Skeletal muscle cell (primary cell): ENCODE measurements at places on chromosomes 5 and 9.

DNA sequence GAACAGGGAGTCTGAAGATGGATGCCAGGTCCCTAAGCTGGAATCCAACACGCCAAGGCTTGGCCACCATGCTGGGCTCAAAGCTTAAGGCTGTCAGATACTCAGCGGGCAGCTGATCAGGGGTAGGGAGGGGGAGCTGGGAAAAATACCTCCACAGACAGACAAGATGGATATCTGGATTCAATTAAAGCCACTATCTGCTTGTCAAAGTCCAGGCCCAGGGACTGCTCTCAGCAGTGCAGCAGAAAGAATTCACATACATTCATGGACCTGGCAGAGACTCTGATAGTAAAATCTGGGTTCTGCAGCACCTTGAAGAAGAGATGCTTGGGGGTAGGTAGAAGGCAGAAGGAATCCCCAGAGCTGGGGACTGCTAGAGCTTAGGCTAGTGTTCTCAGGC, 3.2 kb upstream of the RPP25L start:
- DNase-seq: no peak

DNA sequence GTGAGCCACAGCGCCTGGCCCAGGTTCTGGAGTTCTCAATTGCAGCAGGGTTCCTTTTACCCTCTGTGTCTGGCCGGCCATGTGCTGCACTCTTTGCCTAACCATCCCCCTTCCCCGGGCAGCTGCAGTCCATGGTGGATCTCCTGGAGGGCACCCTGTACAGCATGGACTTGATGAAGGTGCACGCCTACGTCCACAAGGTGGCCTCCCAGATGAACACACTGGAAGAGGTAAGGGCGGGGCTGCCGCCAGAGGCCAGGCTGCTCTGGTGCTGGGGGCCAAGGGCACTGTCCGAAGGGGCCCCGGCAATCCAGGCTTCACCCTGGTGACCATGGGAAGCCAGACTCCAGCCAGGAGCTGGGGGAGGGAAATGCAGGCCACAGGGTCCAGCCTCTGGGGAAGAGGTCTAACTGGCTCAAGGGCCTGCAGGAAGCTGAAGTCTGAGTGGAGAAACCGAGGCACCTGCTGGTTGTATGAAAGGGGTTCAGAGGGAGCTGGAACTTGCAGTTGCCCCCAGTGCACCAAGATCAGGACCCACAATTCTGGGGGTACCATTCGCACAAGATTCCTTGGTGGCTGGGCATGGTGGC, 18.1 kb downstream of the OLFML2A start:
- no peak for DNase-seq

- DNase-seq: no peak
Measured at GRCh38 chr9:118362596-118362995, 658.4 kb downstream of the TLR4 start.

DNA sequence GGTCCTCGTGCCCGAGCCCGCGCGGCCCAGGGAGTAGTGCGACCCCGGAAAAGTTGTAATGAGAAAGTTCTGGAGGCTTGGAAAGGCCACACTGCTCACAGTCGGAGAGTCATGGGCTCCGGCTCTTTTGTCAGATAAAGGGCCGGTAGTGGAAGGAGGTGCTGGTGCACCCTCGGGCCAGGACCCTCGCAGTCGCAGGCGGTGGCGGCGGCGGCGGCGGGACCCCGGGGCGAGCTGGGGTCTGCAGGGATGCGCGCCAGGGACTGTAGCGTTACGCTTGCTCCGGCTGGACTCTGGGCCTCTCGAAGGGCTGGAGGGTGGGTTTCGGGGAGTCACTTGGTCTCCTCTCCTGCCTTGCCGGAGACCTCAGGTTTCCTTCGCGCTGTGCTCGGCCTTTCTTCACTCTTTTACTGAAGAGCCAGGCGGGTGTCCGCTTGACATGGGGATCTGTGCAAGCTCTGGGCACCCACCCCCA, 1.5 kb downstream of the RORB start:
- no peak for DNase-seq

GRCh38 chr9:6843742-6844141, 86.0 kb downstream of the KDM4C start:
- DNase-seq: no peak

DNA sequence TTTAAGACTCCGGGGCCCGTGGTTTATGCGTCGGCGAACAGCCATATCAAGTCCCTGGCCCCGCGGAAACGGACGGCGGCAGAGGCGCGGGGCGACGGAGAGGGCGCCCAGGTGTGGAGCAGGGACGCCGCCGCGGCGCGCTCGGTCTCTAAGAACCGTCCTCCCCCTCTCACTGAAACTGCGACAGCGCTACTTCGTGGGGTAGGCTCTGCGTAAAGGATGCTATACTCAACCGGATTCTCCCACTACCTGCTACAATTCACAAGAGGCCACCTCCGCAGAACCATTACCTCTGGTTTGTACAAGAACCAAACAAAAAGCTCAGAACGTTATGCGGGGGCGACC, 404 bp downstream of the MRNIP start:
- no peak for DNase-seq

- no peak for DNase-seq
Measured at GRCh38 chr9:11158676-11159075, 545.9 kb upstream of the PTPRD start.

GRCh38 chr5:9784231-9784630, 154.1 kb upstream of the TAS2R1 start:
- no peak for DNase-seq

GRCh38 chr9:134661299-134661698, 19.7 kb downstream of the COL5A1 start:
- DNase-seq: no peak

- DNase-seq: no peak
Measured at GRCh38 chr5:168179192-168179593, 112.3 kb upstream of the WWC1 start.

DNA sequence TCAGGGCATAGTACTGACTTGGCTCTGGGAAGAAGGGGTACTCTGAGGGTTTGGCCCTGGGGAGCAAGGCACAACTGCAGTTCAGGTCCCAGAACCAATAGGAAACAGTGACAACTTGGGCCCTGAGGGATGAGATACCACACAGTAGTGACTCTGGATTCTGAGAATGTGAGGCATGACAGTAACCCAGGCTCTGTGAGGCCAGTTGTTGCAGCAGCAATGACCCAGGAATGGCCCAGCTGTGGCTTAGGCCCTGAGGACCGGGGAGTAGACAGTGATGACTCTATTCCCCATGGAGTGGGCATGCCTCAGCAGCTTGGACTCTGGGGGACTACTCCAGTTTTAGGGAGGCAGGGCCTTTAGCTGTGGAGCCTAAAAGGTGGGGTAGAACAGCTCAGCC, 21.5 kb upstream of the NFIL3 start:
- DNase-seq: no peak

- DNase-seq: no peak
Measured at GRCh38 chr5:31196309-31196708, 2.8 kb downstream of the CDH6 start.

DNA sequence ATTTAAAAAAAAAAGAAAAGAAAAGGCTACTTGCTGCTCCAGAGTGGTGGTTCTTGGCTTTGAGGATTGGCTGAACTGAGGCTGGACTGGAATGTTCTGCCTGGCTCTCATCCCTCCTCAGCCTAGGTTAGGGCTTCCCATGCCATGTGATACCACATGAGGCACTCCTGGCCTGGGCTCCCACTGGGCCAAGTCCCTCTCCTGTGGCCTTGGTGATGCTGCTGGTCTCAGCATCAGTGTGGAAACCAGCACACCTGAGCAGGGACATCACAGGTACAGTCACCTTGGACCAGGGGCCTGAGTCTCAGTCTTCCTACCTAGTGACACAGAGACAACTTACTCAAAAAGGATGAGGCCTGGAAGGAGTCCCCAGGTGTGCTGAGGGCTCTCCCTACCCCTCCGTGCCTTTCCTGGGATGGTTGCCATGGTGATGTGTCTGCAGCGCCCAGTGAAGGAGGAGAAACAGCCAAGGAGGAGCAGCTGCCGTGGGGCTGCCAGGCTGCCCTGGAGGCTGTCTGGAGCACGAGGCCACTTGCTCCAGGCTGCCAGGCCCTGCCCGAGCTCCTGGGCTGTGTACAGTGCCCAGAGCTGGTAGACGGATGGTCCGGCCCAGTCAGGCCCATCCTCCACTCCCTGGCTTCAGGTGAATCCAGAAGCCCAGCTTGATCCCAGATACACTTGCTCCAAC, 71.0 kb downstream of the WNK2 start:
- DNase-seq: no peak

DNA sequence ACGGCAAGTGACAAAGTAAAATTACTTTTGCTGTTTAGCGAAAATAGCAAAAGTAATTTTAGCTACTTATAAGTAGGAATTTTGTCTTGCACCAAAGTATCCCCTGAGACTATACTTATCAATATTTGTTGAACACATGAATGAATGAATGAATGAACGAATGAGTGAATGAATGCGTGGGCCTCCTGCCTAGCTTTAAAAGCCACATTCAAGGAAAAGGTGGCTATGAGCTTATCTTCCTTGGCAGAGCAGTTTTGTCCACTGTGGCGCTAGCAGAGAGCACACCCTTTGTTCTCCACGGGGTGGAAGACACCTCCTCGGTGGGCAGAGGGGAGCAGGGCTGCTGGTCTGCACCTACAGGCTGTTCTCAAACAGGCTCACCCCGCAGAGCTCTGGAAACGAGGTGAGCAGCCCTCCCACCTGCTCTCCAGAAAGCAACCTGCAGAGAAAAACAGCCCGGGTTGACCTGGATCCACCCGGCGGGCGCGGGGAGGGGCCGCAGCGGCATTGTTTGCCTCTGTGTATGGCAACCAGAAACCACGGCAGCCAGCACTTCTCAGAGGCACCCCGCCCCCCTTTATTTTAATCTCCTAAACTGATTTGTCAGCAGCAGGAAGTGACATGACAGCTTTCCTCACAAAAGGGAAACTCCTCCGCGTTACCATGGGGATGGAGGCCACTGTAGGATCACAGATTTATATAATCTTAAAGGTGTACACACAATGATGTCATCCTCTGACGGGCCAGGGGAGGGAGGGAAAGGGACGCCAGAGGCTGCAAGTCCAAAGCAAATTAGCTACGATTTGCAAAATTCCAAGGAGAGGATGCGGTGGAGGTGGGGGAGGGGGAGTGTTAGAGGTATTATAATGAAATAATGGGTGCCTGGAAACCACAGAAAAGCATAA, 5.9 kb downstream of the DUSP1 start:
- DNase-seq: peak; percentile 99

GRCh38 chr5:158943057-158943456, 156.7 kb downstream of the EBF1 start:
- DNase-seq: peak; percentile 92

DNA sequence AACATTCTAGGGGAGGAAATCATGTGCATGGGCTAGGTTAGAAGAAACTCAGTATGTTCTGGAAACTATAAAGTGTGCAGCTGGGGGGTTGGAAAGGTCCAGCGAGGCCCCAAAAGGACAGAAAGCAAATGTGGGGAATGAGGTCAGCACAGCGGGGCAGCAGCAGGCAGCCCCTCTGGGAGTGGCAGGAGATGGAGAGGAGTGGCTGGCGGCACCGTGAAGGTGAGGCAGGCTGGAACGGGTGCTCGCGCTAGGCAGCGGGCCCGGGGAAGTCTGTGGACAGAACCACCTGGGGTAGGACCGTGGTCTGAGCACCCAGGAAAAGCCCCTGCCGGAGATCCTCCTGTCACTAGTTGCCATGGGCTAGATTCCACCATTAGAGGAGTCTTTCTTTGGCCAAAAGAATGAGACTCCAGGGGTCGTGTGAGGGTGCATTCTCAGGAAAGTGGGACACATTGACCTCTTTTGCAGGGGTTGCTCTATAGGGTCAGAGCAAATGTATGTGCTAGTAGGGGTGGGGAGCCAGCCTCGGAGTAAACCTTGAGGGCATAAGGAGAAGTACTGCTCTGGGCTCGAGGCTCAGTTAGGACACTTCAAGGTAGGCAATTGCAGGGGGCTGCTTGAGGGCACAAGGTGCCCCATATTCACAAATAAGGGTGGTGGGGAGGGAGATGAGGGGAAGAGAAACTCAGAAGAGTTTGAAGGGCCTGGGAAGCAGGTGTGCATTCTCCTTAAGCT, 61.2 kb downstream of the IL6ST start:
- DNase-seq: no peak

DNA sequence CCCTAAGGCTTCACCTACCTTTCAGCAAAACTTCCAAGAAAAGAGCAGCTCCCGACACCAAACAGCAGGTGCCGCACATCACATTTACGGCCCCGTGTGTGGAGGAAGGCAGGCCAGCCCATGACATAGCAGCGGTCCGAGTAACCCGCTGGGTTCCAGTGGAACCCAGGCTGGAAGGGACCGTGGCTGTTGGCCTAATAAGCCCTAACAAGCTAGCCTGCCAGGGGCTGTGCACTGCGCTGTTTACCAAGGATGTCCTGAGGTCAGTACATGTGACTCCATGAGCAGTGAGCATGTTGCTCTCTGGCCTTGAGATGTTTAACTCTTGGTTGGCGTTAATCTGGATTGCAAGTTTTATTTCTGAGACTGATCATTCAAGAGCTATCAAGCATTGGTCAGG, 131.5 kb downstream of the FSTL4 start:
- no peak for DNase-seq

DNA sequence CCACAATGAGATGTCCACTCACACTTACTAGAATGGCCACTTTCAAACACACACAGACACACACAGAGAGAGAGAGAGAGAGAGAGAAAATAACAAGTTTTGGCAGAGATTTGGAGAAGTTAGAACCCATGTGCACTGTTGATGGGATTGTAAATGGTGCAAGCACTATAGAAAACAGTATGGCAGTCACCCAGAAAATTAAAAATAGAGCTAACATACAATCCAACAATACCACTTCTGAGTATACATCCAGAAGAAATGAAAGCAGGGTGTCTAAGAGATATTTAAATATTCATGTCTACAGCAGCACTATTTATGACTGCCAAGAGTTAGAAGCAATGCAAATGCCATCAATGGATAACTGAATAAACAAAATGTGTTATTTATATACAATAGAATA, 359.9 kb upstream of the COX7C start:
- no peak for DNase-seq

- DNase-seq: no peak
Measured at GRCh38 chr5:28012538-28012937, 974.2 kb upstream of the CDH9 start.

GRCh38 chr5:488744-489688, 35.2 kb downstream of the SLC9A3 start:
- DNase-seq: no peak

DNA sequence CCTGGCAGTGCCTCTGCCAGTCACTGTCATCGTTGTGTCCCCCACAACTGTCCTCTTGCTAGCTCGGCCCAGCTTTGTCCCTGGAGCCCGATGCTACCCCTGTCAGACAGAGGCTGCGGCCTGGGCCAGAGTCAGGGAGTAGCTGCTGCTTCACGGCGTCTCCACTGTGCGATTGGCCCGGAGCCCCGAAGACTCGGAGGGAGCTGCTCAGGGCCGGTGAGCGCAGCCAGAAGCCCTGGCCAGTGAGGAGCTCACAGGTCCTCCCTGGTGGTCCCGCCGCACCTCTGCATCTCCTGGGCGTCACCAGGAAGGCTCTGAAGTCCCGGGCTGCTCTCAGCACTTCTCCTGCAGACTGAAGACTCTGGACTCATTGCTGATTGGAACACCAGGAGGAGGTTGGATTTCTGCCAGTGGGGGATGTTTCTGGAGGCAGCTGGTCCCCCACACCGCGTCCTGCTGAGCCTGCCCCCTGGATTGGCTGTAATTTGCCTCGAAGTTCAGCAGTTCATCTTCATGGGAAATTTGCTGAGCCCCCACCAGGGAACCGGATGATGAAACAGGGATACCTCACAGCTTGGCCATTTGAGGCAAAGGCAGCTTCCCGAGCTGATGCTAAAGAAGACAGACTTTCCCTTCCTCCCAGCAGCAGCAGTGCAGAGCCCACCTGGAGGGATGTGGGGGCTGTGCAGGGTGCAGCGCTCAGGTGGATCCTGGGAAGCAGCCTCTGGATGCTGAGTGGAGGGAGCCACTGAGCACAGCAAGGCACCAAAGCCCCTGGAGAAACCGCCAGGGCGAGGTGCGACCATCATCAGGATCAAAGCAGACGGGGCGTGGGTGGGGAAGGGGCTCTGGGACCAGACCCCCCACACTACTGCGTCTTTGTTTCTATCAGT, 45.6 kb downstream of the USP20 start:
- DNase-seq: peak; percentile 81
